ENCODE measurements at places on chromosomes 4 and X. TPM values are rescaled to one million over a fixed set of nuclear protein-coding genes. Genes with fewer than 3 reads are reported as not detected.

- DNase-seq, result no peak
Measured at GRCh38 chr4:122621016-122621507, at the start of gene IL21. Gene IL21 (minus strand): TSS chr4:122621066. CDS start chr4:122621011, 55 bp downstream.

- no peak for DNase-seq
Measured at GRCh38 chr4:33941854-33942253, 2302.5 kb downstream of the ARAP2 start.

DNA sequence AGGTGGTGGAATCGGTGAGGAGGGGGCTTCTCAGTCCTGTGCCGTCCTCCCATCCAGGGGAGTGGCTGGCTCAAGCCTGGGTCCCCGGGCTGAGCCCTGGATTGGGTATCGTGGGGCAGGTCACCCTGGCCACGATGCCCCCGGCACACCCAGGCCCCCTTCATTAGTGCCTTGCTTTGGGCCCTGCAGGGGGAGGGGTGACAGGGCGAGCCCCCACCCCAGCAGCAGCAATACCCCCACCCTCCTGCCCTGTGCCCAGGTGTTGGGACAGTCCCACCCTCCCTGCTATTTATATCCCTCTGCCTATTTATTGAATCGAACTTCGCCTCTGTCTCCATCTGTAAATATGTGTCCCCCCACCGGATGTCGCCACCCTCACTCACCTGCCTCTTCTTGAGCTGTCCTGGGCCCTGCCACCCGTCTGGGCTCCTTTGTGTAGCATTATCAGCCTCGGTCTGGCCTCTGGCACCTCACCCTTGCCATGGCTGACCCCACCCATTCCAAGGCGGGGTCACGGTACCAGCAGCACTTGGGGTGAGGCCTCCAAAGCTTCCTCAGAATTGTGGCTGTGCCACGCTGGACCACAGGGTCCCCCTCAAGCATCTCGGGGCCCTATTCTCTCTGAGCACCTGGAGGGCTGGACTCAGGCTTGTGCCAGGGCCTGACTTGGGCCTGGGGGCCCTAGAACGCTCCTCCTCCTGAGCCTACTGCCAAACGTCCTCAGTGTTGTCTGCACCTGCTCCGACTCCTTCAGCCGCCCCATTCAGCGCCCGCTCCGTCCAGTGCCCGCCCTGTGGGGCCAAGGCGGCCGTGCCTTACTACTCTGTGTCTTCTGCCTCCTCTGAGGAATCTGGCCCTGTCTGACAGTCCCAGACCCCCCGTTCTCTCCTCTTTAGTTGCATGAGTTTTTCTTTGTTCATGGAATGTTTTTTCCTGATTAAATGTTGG, 6.1 kb downstream of the LAGE3 start:
- DNase-seq, result no peak

GRCh38 chr4:151681085-151681484, 79.7 kb downstream of the GATB start:
- DNase-seq, result no peak

DNA sequence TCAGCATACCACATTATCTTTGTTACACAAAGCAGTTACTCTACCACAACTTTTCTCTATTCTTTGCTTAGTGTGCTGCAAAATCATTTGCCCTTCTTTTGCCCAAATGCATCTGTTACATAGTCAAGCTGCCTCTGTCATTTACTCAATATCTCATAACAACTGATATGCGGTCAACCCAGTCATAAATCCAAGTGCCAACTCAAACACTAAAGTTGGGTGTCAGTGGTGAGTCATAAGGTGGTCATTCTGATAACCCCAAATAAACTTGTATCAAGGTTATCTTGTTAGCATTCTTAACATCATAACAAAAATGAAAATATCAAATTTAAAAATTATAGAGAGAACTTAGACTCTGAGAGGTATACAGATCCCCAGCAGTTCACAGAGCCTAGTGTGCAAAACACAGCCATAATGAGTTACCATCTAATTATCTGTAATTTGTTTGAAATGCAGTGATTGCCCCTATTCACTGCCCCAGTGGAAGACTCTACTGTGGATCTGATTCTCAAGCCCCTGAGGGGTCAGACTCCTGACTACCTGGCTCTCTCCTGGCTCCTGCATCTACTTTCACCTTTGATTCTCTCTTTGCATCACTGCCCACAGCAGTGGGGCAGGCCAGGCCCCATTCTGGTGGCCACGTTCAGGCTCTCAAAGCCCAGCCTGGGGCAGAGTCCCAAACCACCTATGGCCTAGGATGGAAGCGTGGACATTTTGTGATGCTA, 29.2 kb downstream of the TBC1D9 start:
- no peak for DNase-seq

GRCh38 chrX:134461437-134461836, 1.5 kb downstream of the HPRT1 start:
- DNase-seq, result no peak

DNA sequence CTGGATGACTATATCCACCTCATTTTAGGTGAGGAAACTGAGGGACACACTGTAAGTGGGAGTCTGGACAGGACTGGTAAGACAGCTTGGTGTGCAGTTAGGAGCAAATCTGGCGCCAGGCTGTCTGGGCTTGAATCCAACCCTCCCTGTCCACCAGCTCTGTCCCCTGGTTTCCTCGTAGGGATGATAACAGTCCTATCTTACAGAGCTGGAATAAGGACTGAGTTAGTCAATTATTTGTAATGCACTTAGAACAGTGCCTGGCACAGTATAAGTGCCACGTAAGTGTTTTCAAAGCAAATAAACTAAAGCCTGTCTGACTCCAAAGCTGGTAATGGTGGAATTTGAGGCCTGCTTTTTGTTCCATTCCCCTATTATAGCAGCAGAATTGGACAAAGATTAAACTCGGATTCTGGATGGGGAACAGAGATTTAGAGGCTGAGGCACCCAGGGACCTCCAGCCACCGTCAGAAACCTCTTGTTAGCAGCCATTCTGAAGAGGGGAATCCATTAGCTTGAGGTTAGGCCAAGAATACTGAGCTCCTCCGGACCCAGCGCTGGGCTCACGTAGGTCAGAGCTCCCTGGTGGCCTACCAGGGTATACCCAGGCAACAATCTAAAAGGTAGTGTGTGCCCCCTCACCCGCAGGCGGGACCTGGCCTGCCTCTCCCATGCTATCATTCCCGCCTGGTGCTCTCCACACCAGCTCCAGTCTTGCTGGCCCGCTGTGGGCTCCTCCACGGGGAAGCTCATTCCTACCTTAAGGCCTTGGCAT, 102.1 kb downstream of the UCHL1 start:
- DNase-seq, result no peak

DNA sequence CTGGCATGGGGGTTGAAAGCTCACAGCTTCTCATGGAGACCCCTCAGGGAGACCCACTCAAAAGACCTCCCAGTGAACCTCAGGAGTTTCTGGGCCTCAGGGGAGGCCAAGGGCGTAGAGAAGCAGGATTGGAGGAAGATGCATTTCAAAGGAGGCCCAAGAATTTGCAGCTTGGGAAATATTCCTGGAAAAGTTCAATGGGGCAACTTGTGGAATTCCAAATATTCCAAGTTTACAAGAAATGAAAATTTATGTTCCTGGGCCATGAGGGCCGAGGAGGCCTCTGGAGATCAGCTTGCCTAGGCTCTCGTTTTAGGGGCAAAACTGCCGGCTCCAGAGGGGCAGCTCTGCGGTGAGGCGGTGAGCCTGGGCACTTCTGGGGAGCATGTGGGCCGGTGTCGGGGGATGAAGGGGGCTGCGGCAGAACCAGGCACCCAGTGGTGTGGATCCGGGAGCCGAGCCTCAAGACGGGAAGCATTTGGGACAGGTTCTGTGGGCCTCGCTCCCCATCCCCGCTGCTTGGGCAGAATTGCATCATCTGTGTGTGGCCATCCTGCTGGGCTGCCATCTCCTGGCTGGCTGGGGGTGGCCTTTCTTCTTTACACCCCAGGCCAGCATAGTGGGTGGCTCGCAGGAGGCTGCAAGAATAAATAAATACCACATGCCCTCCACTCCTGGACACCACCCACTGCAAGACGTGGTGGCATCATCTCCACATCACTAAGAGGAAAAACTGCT, 54.6 kb upstream of the GPR78 start:
- no peak for DNase-seq

DNA sequence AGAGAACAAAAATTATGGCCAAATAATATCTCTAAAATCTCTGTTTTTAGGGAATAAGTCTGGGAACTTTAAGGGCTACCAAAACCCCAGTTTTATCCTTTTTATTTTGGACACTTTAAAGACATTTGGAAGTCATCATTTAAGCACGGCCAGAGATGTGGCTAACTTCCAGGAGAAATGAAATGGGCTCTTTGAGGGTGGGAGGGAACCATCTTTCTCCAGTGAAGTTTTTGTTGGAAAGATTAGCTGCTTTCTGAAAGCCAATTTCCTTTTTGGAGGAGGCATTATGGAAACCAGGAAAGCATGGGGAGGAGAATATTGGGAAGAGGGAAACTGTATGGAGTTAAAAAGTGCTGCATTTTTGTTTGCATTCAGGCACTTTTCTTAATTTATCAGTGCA, 4.8 kb downstream of the VSIG1 start:
- DNase-seq, result no peak

DNA sequence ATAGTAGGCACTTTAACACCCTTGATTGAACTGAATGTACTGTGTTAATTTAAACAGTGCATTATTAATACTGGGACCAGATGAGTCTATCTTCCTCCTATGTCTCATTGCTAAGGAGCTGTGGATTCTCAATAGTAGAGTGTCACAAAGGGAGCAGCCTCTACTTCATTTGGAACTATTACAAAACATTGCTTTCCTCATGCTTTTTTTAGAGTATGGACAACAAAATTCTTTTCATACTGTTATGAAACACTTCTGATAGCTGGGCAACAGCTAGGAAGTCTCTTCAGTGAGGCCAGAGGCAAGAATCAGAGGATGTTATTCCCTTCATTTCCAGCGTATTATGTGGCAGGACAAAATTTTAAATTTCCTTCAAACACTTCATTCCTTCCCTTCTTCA, 160.8 kb downstream of the FBXO8 start:
- no peak for DNase-seq

DNA sequence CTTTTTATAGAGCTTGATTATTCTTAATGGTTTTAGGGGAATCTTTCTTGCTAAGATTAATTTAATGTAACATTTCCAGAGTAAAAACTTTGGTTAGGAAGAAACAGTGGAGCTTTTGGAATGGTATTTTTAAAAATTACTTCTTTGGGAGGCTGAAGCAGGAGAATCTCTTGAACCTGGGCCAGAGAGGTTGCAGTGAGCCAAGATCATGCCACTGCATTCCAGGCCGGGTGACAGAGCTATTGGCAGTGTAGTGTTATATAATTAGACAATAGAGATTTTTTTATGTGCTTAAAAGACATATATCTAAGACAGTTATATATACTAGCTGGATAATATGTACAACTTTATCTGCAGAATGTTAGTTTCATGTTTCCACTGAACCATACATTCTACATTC, 585.6 kb downstream of the ADGRL3 start:
- DNase-seq, result no peak

DNA sequence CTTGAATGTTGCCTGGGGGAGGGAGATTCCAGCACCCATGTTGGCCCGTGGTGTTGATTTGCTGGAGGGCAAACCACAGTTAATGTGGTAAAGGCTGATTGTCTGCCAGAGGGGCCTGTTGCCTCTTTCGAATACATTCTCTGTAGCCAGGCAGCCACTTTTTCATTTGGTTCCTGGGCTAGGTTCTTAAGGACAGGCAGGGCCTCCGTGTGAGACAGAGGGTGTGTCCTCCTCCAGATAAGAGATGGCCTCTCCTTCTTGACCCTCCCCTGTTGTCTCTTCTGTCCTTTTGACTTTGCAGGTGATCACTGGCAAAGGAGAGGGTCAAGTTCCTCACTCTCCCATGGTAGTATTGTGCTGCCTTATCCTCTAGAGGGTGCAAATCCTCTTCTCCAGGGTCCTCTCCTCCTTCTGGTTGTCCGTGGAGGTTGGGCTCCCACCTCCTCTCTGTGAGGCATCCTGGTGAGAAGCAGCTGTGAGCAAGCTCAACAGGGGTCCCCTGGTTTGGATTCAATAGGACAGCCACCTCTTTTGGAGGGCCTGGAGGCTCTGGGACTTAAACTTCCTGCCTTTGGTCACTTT, 44.9 kb downstream of the ZNF182 start:
- DNase-seq, result no peak

CFAP299 gene
- 0.38 TPM for total RNA-seq

CXXC4 gene
- 5.4 TPM for total RNA-seq

SNCA gene
- total RNA-seq, result 3.7 TPM

FGF13 gene
- 0.51 TPM for total RNA-seq

BDH2 gene
- 25.4 TPM for total RNA-seq

UCP1 gene
- total RNA-seq, result not detected

DRP2 gene
- total RNA-seq, result not detected

SYNPO2 gene
- 206 TPM for total RNA-seq

NDST4 gene
- total RNA-seq, result not detected
